HTR-8/SVneo (cell line): ENCODE measurements at places on chromosomes 1 and 21.

GRCh38 chr1:214330715-214331114, 49.8 kb downstream of the SMYD2 start:
- DNase-seq: no peak

- peak; percentile 75 for DNase-seq
Observed at GRCh38 chr1:35568975-35569395, 4.1 kb upstream of the TFAP2E start.

- DNase-seq: no peak
Observed at GRCh38 chr1:151005729-151006319, 878 bp downstream of the MINDY1 start.

DNA sequence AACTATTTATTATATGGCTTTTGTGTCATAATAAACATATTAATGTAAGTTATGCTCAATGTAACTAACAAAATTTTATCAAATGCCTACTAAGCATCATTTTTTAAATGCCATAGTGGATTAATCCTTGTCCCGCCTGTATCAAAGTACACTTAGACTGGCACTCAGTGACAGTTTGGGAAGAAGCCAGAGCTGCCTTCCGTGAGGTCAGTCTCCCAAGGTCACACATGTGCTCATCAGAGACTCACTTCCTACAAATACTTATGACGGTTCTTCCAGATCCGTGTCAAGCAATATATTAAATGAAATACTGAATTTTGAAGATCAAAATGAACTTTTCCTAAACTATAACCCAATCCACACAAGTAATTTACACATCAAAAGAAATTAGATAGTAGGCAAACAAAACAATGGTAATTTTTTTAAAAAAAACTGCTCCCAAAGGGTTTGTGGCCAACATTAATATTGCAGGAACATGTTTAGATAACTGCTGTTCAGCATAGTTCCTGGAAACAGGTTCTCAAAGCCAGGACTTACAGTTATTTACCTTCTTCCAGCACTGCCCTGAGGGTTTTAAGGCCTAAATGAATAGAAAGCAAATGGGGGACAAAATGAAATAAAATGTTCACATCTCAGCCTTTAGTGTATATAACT, 27.2 kb downstream of the WLS start:
- no peak for DNase-seq

DNA sequence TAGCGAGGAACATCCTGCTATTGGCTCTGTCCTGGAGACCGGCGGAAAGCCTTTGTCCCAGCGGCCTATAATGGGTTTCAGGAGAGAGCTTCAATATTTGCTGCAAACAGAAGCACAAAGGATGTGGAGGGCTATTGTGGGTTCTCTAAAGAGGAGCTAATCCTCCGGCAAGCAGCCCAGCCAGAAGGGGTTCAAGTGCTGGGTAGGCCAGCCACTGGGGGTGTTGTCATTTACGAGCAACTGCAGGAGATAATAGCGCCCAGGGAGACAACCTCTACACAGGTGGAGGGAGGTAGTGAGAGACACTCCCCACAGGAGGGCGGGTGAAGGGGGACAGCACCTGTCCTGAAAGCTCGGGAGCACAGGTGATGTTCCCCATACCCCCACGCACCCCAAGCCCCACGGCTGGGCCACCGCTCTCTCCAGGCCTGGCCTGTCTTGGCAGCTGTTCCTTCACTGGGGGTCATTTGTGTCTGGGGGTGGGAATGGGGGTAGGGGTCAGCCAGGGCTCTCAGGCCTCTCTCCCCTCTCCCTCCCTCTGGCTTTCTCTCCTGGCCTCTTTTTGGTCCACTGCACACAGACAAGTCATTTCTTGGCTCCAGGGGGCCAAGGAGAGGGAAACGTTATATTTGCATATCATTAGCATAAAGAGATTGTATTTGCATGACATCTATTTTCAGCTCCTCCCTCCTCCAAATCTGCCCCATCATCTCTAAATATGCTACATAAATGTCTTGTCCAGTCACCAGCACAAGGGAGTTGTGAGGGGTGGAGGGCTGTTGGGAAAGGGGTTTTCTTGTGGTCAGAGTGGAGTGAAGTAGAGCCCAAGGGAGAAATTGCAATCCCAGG, 22.0 kb upstream of the SLC26A9 start:
- DNase-seq: no peak

- peak; percentile 94 for DNase-seq
Observed at GRCh38 chr1:37471345-37472231, 2.8 kb upstream of the ZC3H12A start.

DNA sequence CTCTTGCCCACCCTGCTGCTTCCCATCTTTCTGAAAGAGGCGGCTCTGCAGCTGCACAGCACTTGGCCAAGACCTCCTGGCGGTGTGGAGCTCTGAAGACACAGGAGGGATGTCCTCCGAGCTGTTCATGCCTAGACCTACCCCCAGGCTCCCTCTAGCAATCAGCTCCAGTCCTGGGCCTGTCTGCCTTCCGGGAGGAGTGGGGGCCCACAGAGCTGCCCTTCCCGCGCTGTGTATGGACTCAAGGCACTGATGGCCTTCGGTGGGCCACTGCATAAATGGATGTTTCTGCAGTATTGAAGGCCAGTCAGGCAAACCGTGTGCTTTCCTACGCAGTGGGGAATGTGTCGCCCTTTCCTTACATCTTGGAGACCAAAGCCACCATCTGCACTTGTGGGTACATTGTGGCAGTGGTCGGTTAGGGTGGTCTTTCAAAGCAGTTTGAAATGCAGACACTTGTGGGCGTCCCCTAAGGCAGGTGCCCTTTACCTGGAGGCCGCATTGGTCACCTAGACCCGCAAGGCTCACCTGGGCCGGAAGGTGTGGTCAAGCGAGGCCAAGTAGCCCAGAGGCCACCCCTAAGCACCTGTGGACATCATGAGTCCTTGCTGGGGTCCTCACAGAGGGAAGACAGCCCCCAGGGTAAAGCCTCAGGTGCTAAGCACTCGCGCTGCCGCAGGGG, 912 bp upstream of the PKNOX1 start:
- no peak for DNase-seq

- DNase-seq: no peak
Observed at GRCh38 chr21:30216041-30216723, at the start of gene CLDN8. CLDN8 (minus strand) TSS chr21:30216097; CDS start chr21:30215925, 172 bp downstream.

DNA sequence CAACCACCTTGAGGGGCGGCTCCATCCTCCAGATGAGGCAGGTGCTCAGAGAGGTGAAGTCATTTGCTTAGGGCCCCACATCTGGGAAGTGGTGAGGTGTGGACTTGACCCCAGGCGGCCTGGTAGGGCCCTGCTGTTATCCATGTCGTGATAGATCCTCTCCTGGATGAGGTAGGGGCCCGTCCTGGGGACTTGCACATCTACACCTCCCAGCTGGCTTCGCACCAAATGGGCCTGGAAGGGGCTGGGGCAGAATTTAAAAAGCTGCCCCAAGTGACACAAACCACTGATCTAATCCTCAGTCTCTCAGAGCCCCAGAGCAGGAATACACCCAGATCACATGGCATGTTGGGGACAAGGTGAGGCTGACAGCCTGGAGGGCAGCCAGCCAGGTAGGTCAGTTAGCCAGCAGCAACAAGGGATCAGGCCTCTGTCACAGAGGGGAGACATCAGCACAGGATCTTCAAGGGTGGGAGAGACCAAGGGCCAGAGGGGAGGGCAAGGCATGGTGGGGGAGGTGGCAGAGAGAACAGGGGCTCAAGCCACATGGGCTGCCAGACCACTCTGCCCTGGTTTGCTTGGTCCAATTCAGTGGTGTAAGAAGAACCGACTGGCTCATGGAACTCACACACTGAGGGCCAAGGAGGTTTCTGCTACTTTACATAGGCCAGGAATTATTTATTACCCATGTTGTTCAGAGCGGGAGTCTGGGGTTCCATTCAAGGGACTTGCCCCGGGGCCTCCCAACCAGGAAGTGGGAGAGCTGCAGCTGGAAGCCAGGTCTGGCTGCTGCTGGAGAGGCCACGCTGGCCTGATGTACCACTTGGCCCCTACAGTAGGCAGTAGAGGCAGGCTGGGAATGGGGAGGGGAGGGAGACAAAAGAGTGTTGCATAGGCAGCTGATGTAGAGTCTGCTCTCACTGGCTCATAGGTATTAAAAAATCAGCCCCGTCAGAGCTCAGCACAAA, 12.1 kb downstream of the LRP8 start:
- no peak for DNase-seq

- DNase-seq: no peak
Observed at GRCh38 chr1:228732426-228732825, 2.9 kb upstream of the RHOU start.

DNA sequence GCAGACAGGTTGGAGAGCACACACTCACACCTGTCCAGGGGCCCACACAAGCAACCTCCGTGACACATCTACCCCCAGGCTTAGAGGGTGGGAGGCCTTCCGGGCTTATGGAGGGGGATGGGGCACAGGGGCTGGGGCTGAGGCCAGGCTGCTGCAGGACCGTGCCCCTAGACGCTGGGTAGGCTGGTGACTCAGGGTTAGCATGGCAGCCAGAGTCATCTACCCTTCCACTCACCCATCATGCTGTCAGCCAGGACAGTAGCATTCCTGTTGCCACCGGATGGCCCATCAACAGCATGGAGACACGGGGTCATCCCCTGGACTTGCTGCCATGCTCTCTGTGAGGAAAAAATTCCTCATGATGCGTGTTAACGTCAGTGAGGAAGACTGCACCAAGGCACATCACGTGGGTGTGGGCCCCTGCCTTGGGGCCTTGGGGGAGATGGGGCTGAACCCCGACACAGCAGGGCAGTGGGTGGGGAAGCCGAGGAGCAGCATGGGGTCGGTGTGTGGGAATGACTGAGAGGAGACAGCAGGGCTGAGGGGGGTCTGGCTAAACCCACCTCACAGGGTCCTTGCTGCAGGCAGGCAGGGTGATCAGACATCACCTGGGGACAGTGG, 52.8 kb downstream of the WNT9A start:
- no peak for DNase-seq

DNA sequence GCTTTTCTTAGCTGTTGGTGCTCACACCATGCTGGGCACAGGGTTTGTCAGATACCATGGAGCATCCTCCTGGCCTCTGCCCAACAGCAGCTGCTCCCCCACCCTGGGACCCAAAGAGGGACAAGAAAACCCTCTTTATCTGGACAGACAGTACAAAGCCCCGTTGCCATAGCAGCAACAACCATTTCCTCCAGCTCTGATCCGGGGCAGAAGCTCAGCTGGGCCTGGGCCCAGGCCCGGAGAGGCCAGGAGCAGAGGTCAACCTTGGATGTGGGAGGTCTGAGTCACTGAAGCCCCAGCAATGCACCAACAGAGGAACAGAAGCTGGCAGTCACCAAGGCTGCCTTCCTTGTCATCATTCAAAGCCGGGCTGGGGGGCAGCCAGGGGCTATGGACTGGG, 228.4 kb upstream of the POU3F1 start:
- no peak for DNase-seq

GRCh38 chr1:117673405-117673804, 67.6 kb downstream of the TENT5C start:
- no peak for DNase-seq

GRCh38 chr1:198086051-198086745, 70.6 kb upstream of the NEK7 start:
- DNase-seq: no peak

DNA sequence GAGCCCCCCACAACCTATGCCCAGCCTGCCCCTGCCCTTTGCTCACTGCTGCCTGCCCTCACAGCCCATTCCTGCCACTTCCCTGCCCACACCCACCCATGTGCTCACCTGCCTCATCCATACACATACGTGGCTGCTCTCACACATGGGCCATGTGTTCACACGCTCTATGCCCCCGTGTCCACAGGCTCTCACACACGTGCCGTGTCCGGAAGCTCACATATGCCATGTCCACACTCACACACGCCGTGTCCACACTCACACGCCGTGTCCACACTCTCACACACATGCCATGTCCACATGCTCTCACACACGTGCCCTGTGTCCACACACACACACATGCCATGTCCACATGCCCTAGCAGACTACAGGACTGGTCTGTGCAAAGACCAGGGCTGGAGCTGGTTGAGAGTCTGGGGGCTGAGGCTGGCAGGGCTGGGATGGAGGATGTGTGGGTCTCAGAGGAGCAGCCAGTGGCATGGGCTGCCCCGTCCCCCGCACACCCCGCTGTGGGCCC, 583 bp upstream of the RNF223 start:
- no peak for DNase-seq
